ENCODE measurements at places on chromosomes 2 and 18.

DNA sequence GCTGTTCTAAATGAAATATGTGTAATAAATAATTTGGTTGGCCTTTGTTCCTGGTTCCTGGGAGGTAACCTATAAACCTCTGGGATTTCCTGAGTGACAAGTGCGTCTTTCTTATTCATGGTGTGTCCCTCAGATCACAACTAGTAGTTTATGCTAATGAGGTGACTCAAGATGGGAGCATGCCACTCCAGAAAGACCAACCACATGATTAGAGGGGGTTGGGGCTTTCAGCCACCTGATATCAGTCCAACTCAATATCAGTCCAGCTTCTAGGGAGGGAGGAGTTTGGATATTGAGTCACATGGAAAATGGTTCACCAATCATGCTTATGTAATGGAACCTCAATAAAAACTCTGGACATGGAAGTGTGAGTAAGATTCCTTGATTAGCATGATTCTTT lies 96.6 kb downstream of the QPCT start:
- no peak for DNase-seq

- DNase-seq, result no peak
These were observed 111.7 kb downstream of the BCL11A start for GRCh38 chr2:60441800-60442199.

DNA sequence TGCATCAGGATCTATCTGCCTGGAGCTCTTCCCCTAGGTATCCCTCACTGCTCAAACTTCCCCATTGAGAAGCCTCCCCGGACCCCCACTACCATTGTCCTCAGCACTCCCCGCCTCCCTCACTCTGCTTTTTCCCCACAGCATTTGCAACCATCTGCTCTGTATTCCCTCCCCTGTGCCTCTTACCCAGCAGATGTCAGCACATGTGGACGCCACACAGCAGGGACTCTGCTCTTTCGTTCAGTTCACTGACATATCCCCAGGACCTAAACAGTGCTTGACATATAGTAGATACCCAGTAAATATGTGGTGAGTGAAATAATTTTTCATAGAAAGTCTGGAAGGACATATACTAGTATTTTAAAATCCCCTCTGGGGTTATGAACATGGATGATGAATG lies 101.1 kb downstream of the TMEM247 start:
- DNase-seq, result no peak

DNA sequence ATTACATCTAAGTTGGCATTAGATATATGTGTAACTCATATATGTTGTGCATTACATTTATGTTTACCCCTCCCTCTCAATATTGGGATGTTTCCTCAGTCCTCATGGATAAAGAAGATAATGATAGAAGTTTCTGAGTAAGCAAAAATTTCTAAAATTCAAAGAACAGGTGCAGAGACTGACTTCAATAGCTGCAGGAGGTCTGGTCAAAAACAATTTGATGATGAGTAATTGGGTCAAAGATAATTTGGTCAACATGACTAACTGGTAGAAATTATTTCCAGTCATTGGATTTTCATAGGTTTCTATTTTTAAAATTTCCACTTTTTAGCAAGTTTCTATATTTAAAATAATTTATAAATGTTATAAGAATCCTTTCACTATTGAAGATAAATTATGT lies 1130.9 kb upstream of the SLC39A10 start:
- DNase-seq, result no peak

- DNase-seq, result no peak
These were observed 148.0 kb upstream of the SLC14A2 start for GRCh38 chr18:45467293-45467692.

- no peak for DNase-seq
These were observed 35.7 kb downstream of the STK39 start for GRCh38 chr2:168211664-168212163.

- DNase-seq, result no peak
These were observed 35.1 kb downstream of the MAPRE2 start for GRCh38 chr18:35076135-35076924.

DNA sequence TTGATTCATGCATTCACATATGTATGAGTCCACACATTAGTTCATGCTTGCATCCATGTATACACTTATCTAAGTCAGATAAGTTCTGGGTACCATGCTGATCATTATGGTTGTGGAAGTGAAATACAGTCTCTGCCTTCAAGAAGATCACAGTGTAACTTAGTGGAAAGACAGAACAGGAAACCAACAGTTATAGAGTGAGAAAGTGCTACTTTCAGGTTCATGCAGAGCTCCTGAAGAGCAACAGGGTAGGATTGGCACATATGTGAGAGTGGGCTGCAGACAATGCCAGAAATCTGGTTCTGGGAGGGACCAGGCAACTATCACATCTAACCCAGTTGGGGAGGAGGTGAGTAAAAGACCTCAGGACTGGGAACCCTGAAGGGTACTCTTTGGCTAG lies 35.4 kb upstream of the PGAP1 start:
- DNase-seq, result peak; percentile 21

DNA sequence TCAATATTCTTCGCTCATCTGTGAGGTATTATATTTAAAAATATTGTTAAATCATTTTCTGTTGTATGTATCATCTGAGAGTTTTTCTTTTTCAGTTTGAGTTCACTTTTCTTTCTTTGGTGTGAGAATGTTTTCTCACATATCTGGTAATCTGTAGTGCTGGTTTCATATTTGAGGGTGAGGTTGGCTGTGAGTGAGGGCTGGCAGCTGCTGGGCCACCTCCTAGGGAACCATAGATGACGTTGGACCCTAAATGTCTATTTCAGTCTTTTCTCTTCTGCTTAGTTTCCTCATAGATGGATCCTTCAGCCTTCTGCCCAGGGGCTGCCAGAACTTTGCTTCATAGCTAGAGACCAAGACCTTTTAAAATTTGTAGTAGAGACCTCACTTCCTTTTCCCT lies 33.5 kb downstream of the MGAT5 start:
- DNase-seq, result no peak

- no peak for DNase-seq
These were observed 2.5 kb downstream of the PXDN start for GRCh38 chr2:1741851-1742250.

- DNase-seq, result no peak
These were observed 95.1 kb downstream of the MTCL1 start for GRCh38 chr18:8800445-8800844.

DNA sequence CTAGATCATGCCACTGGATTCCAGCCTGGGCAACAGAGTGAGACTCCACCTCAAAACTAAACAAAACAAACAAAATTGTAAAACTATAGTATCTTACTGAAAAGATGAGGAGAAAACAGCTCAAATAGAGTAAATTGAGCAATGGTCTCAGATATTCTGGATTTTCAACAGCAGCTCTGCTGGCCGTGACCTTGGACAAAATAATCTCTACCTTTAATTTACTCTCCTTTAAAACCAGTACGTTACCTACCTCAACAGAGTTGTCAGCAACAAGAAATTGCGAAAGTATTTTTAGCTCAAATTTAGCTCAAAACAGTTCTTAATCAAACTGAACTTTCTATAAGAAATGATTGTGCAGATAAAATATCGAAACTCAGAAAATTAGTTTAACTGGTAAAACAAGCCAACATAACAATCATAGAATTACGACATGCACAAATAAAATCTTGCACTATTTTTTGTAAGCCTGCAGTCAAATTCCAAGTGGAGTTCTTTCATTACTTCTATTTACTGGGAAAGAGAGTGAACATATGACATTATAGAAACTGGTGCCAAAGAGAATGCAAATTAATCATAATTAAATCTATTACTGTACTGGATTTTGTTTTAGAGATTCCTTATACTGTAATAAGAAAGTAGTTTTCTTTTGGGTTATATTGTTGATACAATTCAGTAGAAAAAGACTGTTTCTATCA lies 40.8 kb downstream of the TRIP12 start:
- no peak for DNase-seq

- no peak for DNase-seq
These were observed 21.6 kb downstream of the CRIM1 start for GRCh38 chr2:36376992-36377738.

DNA sequence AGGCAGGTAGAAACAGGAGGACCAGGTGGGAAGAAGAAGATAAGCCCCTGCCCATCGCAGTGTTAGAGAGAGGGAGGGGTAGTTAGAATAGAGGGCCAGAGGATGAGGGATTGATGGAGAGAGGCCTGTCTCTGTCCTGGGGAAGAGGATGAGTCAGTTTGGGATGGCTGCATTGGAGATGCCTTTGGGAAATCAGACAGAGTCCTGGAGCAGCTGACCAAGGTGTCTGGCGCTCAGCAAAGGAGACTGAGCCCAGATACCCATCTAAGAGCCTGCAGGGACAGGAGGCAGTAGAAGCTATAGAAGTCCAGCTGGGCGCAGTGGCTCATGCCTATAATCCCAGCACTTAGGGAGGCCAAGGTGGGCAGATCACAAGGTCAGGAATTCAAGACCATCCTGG lies 177.8 kb upstream of the HAAO start:
- DNase-seq, result no peak

DNA sequence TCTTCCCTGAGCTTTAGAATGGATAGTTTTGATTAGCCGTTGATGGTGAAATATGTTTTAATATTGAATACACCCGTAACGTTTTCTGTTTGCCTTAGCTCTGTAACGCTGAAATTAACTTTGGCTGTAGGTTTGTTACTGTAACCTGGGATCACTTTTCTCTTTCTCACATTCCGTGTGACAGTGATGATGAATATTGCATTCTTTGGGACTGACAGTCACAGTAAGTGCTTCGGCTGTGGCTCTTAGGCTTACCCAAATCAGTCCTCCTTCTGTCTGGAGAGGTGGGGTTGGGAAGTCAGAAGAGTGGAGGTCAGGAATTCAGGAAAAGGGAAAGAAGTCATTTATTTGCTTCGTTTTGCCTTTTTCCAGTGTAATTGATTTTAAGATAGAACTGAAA lies 18.0 kb downstream of the RMC1 start:
- no peak for DNase-seq

GRCh38 chr2:49111456-49111855 lies 42.9 kb downstream of the FSHR start:
- no peak for DNase-seq

All from GM19239 (cell line).